ENCODE measurements at places on chromosomes 3 and 15.

- no peak for DNase-seq
These were observed 747.5 kb downstream of the NR2F2 start for GRCh38 chr15:97077975-97078374.

DNA sequence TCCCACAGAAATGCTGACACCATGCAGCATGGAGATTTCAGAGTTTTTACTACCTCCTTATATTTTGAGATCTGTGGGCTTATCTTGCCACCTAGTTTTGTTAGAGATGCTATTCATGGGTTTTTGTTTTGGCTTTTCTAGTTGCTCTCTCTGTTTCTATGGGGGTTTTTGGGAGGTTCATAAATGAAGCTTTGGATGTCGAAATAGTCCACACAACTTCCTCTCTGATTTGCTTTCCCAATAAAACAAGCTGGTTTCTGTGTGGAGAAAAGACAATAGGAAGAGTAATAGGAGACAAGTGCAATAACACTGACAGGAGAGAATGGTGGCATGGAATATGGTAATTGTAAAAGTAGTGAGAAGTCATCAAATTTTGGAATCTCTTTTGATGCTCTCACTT is 106.8 kb upstream of the GPR149 start:
- no peak for DNase-seq

DNA sequence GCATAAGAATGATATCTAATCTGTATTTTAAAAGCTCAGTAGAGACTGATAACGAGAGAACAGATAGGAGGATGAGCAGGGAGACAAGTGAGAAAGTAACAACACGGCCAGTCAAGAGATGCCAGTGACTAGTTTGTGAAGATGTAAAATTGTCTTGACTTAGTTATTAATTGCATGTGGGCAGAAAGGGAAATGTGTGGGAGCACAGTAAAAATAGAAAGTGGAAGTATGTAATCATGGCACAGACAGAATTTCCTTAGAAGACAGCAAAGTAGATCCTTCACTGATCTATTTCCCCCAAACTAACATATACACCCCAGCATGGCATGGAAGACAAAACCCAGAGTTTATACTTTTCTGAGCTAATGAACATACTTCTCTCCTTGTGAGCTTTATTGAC is 344.5 kb downstream of the FGF12 start:
- DNase-seq, result no peak

- no peak for DNase-seq
These were observed 252.3 kb upstream of the LRTM1 start for GRCh38 chr3:55180161-55180560.

DNA sequence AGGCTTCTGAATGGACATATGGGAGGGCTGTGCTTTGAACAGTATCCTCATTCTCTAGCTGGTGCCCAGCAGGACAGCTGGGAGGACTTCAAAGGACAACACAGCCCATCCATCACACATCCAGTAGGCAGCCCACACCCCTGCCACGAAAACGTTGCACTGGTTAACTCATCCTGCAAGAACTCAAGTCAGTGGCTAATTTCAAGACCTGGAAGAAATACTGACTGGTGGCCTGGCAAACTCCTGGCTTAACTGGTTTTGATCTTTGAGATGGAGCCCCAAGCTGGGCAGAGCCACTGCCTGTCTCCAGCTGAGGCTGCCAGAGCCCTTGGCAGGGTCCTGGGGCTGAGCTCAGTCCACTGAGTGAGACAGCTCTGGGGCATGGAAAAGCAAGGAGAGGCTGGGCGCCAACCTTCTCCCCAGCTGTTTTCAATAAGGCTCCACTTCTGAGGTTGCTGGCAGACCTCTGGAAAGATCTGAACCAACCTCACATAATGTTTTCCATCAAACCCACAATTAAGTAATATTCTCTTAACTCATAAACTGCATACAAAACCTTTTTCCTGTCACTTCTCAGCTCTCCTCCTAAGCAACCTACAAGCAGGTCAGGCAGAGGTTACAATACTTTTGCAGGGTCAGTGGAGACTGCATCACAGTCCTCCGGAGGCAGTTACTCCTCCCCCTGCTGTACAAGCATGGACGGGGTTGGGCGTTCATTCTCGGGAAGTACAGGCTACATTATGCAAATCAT is 110.3 kb downstream of the MYLK start:
- DNase-seq, result no peak

DNA sequence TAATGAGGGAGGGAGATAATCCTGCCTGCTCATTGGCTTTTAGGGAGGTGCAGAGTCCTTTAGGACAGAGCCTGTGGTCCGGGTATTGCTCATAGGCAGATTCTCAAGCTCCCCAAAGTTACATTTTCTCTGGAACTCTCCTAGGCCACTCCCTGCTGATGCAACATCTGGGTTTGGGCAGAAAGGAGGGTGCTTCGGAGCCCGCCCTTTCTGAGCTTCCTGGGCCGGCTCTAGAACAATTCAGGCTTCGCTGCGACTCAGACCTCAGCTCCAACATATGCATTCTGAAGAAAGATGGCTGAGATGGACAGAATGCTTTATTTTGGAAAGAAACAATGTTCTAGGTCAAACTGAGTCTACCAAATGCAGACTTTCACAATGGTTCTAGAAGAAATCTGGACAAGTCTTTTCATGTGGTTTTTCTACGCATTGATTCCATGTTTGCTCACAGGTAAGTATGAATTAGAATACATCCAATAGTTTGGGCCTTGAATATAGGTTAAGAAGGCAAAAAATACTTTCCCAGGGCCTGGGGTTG is at the start of gene IL20RB:
IL20RB (plus strand) TSS at position 233 of the 538 bp plus-strand sequence; CDS start at position 364, 131 bp downstream.
- no peak for DNase-seq

- no peak for DNase-seq
These were observed 288.3 kb downstream of the ULK4 start for GRCh38 chr3:41673650-41674049.

DNA sequence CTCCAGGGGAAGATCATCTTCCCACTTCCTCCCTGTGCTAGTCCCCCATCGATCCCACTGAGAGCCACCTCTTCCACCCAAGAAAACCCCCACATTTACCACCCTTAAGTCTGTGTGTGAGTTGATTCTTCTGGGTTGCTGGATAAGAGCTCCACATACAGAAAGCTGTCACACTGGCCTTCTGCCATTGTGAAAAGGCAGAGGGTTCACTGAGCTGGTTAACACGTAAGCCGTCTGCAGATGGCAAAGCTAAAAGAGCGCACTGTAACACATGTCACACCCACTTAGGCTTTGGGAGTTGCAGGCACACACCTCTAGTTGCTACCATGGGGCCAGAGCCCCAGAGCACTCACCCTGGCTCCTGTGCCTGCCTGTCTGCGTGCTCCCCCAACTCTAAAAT is 309.8 kb upstream of the LRRC3B start:
- peak; percentile 86 for DNase-seq

DNA sequence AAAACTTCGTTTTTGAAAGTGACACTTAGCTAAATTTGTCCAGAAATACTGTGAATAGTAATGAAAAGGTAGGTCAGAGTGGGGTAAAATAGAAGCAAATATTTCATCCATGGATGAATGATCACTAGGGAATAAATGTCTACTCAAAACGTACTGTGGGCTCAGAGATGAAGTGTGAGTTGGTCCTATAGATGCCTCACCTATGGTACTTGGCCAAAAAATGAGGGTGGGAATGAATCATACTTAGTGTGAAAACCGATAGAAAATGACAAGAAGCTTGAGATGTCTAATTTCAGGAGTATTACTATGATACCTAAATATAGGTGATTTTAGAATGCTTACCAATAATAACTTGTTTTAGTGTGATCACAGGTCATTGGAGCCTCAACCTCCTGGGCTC is 155.9 kb downstream of the GMNC start:
- DNase-seq, result no peak

DNA sequence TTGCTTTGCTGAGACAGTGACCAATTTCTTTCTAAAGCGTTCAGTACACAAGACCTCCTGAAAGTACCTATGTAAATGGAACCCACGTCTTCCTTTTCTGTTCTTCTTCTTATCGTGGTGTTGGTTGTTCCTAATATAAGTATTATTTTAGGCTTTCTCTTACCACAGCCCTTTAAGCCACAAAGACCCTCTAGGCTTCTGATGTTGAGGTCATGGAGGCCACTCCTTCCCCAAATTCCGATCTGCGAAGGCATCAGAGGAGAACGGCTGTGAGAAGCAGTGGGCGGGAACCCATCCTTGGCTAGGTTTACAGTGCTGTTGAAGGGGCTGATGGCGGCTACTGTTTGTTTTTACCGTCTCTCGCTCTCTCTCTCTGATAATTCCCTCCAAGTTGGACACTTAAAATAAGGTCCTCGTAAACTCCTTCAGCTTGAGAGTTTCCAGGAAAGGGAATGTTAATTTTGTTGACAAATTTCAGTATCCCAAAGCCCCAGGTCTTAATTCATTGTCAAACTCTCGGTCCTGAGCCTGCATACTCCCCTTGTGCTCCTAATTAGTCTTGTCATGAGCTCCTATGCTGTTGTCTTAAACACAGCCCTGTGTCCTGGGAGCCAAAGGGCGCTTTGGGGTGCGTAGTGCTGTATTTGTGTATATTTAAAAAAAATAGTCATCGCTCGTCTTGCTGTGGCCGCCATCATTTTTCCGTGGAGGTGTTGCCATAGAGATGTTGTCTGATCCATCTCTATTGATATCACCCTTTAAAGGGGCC is 178.8 kb downstream of the OPA1 start:
- DNase-seq, result no peak

DNA sequence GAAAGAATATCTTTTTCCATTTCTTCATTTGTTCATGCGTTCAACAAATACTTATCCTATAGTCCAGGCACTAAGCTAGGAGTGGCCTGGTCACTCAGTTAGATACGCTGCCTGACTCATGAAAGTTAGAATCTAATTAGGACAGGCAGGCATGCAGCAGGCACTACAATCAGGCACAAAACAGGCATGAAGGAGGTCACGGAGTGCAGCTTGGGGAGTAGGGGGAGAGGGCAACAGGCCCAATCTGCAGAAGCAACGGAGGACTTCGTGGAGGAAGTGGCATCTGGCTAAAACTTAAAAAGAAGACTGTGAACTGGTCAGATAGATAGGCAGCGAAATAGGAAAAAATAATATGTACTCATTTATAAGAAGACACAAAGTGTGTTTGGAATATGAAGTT is 420.9 kb downstream of the MAGI1 start:
- no peak for DNase-seq

All from G401 (cell line).